OCI-LY7 (cell line): ENCODE measurements at places on chromosomes 3 and 15.

DNA sequence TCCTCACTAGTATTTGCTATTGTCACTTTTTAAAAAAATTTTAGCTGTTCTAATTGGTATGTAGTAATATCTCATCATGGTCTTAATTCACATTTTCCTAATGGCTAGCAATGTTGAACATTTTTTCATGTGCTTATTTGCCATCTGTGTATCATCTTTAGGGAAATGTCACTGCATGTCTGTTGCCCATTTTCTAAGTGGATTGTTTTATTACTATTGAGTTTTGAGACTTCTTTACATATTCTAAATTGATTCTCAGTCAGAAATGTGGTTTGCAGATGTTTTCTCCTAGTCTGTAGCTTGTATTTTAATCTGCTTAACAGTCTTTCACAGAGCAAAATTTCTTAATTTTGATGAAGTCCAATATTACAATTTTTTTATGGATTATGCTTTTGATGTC, 33.6 kb upstream of the SEC22A start:
- no peak for DNase-seq

- no peak for DNase-seq
Measured at GRCh38 chr15:70088887-70089691, 8.6 kb downstream of the TLE3 start.

GRCh38 chr3:47422743-47423142, 41.9 kb downstream of the PTPN23 start:
- DNase-seq: no peak

GRCh38 chr3:48470286-48470685, 23.7 kb downstream of the ATRIP start:
- no peak for DNase-seq

DNA sequence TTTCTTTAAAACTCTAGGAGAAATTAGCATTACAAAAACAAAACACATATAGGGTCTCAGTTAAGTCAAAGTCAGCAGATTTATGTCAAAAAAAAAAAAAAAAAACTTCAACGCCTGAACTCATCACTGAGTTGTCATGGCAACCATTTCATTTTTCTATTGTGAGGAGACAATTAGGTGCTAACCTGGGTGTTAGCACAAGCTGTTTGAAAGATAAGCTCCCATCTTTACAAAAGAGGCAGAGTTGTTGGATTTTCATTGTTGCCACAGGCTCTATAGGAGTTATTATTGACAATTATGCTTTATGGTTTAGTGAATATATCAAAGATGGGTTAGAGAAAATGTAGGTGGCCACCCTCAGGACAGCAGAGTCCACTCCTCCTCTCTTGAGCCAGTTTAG, 806.9 kb downstream of the GRM7 start:
- DNase-seq: no peak

- DNase-seq: no peak
Measured at GRCh38 chr3:65252266-65252665, 564.5 kb upstream of the ADAMTS9 start.

GRCh38 chr3:13339833-13340232, 80.3 kb downstream of the NUP210 start:
- DNase-seq: no peak

DNA sequence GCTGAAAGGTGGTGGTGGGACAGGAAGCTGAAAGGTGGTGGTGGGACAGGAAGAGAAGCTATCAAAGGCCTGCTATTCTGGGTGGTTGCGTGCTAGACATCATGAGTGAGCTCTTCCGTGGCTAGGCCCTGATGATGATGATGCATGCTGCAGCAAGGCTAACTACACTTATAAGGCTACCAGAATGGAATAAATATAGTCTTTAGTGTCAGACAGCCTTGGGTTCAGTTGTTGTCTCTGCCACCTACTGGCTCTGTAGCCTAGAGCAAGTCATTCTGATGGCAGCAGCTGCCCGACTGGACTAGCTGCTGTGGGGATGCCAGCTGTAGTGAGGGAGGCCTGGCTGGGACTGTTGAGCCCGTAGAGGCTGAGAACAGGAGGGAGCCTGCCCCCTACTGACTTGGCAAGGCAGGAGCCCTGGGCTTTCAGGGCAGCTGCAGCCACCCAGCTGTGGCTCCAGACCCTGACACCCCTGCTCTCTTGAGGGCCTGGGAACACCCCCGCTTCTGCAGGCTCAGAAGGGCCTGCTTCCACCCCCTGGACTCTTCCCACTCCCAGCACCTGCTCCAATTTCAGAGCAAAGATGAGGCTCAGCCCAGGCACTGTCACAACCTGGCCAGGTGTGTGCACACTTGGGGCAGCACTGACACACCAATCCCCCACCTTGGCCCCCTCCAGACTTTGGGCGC, 21.4 kb upstream of the ZBED2 start:
- peak; percentile 2 for DNase-seq

DNA sequence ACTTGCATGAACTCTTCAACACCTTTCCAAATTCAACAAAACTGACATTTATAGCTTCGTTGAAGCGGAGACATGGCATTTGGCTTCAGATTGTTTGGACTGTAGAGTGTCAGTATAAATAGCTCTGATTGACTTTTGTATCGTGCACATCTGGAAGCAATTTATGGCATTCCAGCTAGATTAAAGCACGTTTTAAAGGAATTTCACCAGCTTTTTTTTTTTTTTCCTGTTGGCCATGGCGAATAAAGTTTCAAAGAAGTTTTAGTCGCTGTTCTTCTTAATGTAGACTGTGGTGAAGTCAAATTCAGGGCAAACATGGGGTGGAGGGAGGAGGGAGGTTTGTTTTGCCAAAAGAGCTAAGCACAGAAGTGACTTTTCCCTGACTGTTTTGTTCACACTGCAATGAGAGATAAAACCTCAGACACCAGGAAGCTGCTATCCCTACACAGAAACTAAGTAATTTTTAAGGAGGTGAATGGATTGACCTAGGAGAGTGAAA, 391.0 kb upstream of the RARB start:
- no peak for DNase-seq

DNA sequence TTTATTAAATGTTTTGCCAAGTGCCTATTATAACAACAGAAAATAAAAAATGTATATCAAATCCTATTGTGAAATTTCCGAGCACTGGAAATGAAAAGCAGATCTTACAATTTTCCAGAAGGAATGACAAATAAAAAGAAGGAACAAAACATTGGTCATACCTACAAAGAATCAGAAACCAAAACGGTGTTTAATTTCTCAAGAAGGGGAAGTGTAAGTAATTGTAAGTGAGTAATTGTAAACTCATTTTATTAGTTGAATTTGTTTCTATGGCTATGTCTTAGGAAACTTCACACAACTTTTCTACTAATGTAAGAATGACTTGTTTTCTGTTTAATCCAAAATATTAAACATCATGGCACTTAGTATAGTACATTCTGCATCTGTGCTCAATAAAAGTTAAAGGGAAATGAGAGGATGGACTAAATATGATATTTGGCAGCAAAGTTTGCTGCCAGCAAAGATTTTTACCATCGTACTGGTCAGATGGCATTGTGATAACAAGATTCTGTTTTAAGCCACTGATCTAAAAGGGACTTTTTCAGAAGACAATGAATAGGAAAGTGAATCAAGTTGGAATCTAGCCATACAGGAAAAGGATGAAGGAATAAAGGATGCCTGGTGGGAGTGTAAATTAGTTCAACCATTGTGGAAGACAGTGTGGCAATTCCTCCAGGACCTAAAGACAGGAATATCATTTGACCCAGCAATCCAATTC, 232.4 kb downstream of the NFKBIZ start:
- no peak for DNase-seq

- DNase-seq: no peak
Measured at GRCh38 chr3:124300416-124300815, 308.5 kb upstream of the ROPN1 start.

- no peak for DNase-seq
Measured at GRCh38 chr3:157123621-157124020, 36.3 kb downstream of the CCNL1 start.

DNA sequence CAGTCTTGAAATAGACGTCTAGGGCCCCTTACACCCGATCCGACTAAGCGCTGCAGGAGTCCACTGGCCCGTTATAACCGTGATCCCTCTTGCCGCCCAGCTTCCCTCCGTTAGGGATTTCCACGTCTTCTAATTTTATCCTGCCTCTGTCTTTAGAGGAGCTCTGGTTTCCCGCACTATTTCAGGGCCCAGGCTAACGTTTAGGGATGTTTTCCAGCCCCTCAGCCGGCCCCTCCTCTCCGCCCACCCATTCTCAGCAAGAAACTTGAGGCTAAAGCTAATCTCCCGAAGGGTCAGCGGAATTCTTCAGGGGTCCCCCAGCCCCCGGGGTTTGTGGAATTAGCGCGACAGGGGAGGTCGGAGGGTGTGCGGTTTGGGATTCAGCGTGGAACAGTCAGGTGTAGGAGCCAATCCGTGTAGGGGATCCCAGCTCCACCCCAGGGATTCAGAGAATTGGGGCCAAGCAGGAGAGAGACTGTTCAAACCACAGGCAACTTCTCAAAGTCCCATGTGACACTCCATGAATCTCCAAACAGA, 1.6 kb downstream of the PTX3 start:
- DNase-seq: no peak

GRCh38 chr15:35104526-35105147, 19.5 kb upstream of the NANOGP8 start:
- no peak for DNase-seq

DNA sequence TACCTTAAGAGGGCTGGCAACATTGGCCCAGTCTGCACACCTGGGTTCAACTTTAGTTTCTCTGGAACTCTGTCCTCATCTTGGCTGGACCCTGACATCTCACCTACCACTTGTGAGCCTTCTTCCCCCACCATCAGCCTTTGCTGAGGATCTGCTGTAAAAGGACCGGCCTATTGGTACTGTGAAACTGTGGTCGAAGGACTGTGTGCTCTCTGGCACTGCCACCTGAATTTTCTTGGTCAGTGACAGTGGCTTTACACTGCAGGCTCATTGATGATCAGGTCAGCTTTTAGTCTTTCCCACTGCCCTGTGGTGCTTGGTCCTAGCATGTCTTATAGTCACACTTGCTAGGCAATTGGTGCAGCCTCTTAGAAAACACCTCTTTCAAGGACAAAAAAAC, 86.9 kb downstream of the PEX5L start:
- DNase-seq: no peak
